Endothelial cell of umbilical vein (primary cell): ENCODE measurements at places on chromosomes 5 and 9. TPM values are rescaled to one million over a fixed set of nuclear protein-coding genes. Genes with fewer than 3 reads are reported as not detected.

PCSK1 gene
- total RNA-seq, result 4.3 and 8.7 TPM in 2 replicates

TRPM3 gene
- 0.02 and 0.33 TPM in 2 replicates for total RNA-seq

SLC6A7 gene
- not detected in 2 replicates for total RNA-seq

ROR2 gene
- not detected in 2 replicates for total RNA-seq

ARHGAP26 gene
- total RNA-seq, result 13.9 and 16.2 TPM in 2 replicates

SLC36A3 gene
- not detected in 2 replicates for total RNA-seq

RGS3 gene
- total RNA-seq, result 407 and 416 TPM in 2 replicates
